Urinary bladder (tissue), 4 donors: ENCODE measurements at places on chromosomes 5 and 9. TPM values are rescaled to one million over a fixed set of nuclear protein-coding genes. Genes with fewer than 3 reads are reported as not detected.

DNA sequence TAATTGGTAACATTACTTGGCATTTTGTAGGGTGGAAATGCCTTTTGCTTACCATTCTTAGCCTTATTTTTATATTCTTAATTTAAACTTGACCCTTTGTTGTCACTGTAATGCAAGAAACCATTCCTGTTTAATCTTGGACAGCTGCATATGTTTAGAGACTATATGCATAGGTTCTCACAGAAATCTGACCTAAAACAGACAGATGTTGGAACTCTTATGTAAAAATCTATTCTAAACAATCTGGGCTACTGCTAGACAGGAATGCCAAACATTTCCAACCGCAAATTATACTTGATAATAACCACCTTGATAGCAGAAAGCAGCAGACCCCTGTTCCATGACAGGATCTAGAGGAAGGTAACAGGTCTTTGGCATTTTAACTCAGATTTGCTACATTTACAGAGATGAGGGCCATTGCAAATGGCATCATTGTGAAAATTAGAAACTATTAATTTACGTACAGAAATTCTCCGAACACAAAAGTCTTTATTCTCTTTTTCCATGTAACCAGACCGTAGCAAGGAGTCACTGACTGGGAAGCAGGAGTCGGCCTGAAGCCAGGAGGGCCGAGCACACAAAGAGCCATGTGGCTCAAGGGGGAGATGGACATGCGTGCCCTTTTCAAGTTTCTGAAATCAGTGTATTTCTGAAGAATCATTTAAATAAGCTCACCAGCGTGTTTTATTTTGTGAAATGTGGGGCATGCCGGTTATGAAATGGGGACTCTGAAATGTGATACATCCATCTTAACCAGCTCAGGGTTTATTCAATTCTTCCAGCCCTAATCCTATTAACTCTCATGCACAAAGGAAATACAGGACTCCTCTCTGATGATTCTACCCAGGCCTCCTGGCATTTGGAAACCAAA, 139.3 kb downstream of the AOPEP start:
- DNase-seq: no peak

DNA sequence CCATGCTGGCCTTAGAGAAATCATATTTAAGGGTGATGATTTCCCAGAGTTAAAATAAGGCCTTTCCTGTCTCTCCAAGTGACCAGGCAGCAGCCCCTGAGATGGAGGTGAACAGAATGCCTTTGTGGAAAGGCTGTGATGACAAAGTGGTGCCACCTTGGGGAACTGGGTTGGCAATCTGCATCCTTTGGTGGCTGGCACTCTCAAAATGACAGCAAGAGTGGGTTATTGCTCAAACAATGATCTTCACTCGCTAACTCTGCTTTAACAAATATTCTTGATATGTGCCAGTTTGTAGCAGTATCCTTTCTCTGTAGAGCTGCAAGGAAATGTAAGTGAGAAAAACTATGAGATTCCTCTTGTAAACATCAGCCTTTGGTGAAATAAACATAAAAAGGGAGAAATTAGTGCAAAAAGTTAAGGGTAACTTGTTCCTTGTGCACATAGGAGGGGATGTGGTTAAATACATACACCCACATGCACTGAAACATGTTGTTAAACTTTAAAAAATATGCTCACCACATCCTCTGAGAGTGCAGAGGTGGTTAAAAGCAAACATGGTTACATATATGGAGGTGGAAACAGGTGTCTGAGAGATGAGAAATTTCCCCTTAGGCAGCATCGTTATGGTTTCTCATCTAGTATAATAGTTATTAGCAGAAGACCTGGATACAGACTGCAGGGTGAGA, 373.4 kb upstream of the CTNND2 start:
- no peak for DNase-seq

GRCh38 chr9:136532799-136533774, 12.8 kb downstream of the NOTCH1 start:
- DNase-seq: no peak

The PHF24 gene
- 0.69 TPM for total RNA-seq

GRCh38 chr5:55773057-55773456, 35.2 kb downstream of the DDX4 start:
- no peak for DNase-seq

DNA sequence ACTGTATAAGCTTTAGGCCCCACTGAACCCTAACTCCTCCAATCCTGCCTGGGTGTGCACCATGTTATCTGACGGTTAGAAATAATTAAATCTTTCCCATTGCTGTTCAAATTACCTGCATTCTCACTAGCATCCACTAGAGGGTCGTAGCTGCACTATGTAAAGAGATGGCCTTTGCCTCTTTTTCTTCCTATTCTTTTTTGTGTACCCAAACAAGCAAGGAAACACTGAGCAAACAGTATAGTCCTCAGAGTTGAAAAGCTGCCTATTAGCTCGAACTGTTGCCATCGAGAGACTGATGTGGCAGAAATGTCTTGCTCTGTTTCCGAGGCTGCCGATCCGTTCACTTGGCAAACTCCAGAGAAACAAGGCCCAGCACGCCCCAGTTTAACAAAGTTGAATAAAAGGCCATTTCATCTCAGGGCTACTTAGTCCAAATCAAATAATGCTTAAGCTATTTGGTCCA, 163.8 kb upstream of the TRPM3 start:
- peak; percentile 46 for DNase-seq

The FOXD4L3 gene
- not detected for total RNA-seq

DNA sequence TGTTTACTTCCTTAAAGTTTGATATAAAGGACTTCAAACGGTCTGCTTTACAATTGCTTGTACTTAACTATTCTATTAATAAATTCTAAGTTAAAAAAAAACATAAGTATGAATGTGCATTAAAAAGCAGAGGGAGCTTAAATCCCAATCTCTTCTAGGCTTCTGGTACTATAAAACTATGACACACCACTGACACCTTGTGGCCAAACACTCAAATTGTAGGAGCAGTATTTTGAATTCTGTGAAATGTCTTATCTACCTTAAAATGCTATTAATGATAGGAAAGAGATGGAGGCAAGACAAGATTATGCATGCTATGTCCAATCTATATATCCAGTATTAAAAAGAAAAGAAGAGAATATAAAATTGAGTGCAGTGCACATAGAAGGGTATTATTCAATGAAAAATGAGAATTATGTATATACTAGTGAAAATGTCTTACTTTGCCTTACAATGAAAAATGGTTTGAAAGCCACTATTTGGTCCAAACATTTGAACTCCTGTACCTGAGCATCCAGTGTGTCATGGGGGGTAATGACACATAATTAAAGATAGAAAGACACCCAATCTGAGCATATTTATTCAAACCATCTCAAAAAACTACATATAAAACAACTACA, 87.6 kb downstream of the ERP44 start:
- no peak for DNase-seq

GRCh38 chr9:4435197-4435596, 55.1 kb upstream of the SLC1A1 start:
- DNase-seq: no peak

The SMARCA2 gene
- total RNA-seq: 183 TPM

DNA sequence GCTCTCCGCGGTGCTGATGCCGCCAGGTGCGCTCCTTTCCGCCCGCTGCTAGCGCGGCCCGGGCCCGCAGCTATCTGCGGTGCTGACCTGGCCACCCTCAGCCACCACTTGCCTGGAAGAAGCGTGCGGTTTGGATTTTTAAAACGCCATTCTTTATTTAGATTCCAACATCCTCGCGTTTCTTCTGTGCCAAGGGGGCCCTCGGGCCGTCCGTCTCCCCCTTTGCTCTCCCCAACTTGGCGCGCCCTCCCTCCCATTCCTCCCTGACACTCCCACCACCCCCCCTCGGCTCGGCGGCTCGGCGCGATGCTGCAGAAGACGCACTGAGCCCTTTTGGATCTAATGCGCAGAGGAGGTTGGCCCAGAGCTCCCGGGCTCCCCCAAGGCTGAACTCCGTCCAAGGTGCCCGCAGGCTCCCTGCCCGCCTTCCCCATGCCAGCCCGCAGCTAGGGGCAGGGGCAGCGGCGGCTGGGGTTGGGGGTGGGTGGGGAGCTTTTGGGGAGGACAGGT, at the start of gene BARHL1:
BARHL1 (plus strand) TSS at position 331 of the 510 bp plus-strand sequence. CDS start 192 bp downstream, outside the sequence.
- DNase-seq: no peak

DNA sequence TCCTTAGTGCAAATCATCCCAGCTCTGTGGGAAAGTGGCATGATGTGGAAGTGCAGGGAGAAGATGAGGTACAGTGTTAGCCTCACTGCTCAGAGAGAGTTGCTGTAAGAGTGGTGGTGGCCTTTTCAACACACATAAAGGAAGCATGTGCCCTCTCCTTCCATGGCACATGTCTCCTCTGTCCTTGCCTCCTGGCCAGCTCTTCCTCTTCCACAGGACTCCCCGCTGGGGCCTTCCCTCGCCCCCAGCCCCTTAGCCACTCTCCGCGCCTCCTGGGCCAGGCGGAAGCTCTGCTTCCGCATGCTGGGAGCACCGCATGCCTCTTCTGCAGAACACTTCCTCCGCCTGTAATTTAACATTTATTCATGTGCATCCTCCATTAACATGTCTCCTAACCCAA, 4.8 kb upstream of the KCNMB1 start:
- DNase-seq: no peak

The LCN12 gene
- not detected for total RNA-seq

DNA sequence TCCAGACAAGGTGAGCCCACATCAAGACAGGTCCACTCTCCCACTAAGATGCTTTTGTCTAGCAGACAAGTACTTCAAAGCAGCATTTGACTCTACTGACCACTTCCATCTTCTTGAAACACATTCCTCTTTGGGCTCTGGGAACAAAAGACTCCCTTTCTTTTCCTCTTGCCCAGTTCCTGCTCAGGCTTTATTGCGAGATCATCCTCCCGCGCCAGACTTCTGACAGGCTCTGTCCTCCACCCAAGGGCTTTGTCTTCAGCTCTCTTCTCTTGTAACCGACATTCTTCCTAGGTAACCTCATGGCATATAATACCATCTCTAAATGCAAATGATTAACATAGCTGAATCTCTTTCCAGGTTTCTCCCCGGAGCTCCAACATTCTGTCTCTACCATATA, 85.8 kb downstream of the NUDT12 start:
- no peak for DNase-seq

The AGXT2 gene
- not detected for total RNA-seq

The LCN9 gene
- total RNA-seq: not detected
